ENCODE measurements at places on chromosomes 4 and X. TPM values are rescaled to one million over a fixed set of nuclear protein-coding genes. Genes with fewer than 3 reads are reported as not detected.

EDA2R gene
- total RNA-seq = 4.9 TPM

GRCh38 chrX:87900320-87900908 is 382.8 kb downstream of the KLHL4 start:
- H3K27me3 ChIP-seq = no peaks in the 10 kb centered on the region
- no peak overlapping the region for H3K27ac ChIP-seq
- no peaks in the 10 kb centered on the region for H3K4me1 ChIP-seq
- H3K4me3 ChIP-seq = no peak overlapping the region
- H3K36me3 ChIP-seq = no peaks in the 10 kb centered on the region

GRCh38 chr4:57719456-57719855 is 609.3 kb upstream of the IGFBP7 start:
- H3K27me3 ChIP-seq = no peaks in the 10 kb centered on the region
- H3K36me3 ChIP-seq = no peaks in the 10 kb centered on the region
- no peaks in the 10 kb centered on the region for H3K4me1 ChIP-seq
- no peak overlapping the region for H3K27ac ChIP-seq
- DNase-seq = no peak

SLC26A1 gene
- total RNA-seq = 0.61 TPM

PAGE5 gene
- 0.43 TPM for total RNA-seq

DNA sequence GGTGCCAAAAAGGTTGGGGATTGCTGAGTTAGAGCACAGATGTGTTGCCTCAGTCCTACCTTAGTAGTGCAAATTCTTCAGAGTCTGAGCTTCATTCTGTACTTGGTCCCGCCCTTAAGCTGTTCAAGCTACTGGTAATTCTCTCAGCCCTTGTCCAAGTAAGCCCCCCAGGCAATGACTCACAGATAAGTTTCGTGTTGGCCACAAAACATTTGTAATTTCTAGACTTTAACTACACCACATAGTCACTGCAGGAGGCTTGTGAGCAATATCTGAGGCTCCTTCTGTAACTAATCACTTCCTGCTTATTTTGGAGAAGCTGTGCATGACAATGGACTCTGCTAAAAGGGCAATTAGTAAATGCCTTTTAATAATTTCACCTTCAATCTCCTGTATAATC is 1420.5 kb downstream of the PCDH7 start:
- H3K27ac ChIP-seq = no peak overlapping the region
- no peak for DNase-seq
- H3K4me1 ChIP-seq = no peaks in the 10 kb centered on the region
- H3K36me3 ChIP-seq = no peaks in the 10 kb centered on the region
- no peaks in the 10 kb centered on the region for H3K27me3 ChIP-seq
- H3K4me3 ChIP-seq = no peak overlapping the region

SLC9B2 gene
- total RNA-seq = 18.9 TPM

GRCh38 chr4:153784166-153784699 is 4.7 kb downstream of the SFRP2 start:
- no peak overlapping the region for H3K4me3 ChIP-seq
- H3K27me3 ChIP-seq = peaks cover 21% of the 10 kb centered on the region
- no peak overlapping the region for H3K27ac ChIP-seq

DNA sequence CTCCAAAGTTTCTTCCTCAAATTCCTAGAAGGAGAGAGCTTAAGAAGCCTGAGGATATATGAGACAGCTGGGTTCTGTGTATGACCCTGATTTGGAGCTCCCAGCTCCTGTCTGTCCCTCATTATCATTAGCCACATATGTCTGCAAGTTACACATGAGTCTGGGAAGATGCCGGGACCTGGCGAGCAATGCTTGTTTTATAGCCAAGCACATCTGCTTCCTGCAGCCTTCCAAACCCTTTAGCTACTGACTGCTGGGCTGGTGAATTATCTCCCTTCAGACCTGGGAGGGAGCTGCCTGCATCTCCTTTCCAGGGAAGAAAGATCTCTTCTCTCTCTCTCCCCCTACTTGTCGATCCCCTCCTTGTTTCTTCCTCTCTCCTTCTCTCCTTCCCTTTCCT is 556.7 kb upstream of the BOD1L1 start:
- H3K27ac ChIP-seq = no peak overlapping the region
- no peaks in the 10 kb centered on the region for H3K36me3 ChIP-seq
- no peak overlapping the region for H3K4me3 ChIP-seq
- H3K4me1 ChIP-seq = no peaks in the 10 kb centered on the region
- no peaks in the 10 kb centered on the region for H3K27me3 ChIP-seq

PPP1R2C gene
- total RNA-seq = not detected

NR0B1 gene
- total RNA-seq = not detected

- no peaks in the 10 kb centered on the region for H3K4me1 ChIP-seq
- no peak for DNase-seq
- H3K4me3 ChIP-seq = no peak overlapping the region
- no peak overlapping the region for H3K27ac ChIP-seq
- no peaks in the 10 kb centered on the region for H3K36me3 ChIP-seq
- no peaks in the 10 kb centered on the region for H3K27me3 ChIP-seq
Observed at GRCh38 chrX:47707031-47707780, 48.2 kb upstream of the UXT start.

CENPVL3 gene
- total RNA-seq = not detected

GRCh38 chr4:23401572-23401971 is 488.3 kb downstream of the PPARGC1A start:
- no peaks in the 10 kb centered on the region for H3K4me1 ChIP-seq
- no peaks in the 10 kb centered on the region for H3K27me3 ChIP-seq
- H3K4me3 ChIP-seq = no peak overlapping the region
- no peak overlapping the region for H3K27ac ChIP-seq
- DNase-seq = no peak
- no peaks in the 10 kb centered on the region for H3K36me3 ChIP-seq

NXF2B gene
- total RNA-seq = not detected

DNA sequence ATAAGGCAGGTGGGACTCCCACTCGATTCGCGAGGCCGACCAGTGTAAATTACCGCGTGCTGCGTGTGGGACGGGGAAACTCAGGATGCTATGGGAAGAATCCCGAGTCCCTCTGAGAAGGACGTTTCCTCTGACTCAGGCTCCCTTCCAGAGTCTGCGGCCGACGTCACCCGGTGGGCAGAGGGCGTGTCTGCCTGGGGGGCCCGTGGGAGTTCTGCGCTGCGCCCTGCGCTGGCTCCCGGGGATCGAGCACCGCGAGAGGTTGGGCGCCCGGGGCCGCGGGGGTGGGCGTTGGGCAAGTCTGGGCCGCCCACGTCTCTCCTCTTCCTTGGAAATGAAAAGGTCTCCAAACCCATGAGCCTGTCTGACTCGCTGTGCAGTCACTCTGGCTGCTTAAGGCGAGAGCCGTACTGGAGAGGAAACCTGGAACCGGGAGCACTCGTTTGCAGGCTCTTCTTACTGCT is 568 bp downstream of the NIPAL1 start:
- H3K27ac ChIP-seq = no peak overlapping the region
- peaks cover 6% of the 10 kb centered on the region for H3K4me1 ChIP-seq
- peak; percentile 34 for DNase-seq
- no peaks in the 10 kb centered on the region for H3K27me3 ChIP-seq
- peak overlapping the region; percentile 67 for H3K4me3 ChIP-seq

All from upper lobe of left lung (tissue), 6 donors.